ENCODE measurements at places on chromosomes 3 and 15.

- no peak for DNase-seq
Observed at GRCh38 chr3:25262322-25262721, 165.7 kb upstream of the RARB start.

GRCh38 chr3:4071481-4072184 lies 231.5 kb upstream of the SETMAR start:
- no peak for DNase-seq

DNA sequence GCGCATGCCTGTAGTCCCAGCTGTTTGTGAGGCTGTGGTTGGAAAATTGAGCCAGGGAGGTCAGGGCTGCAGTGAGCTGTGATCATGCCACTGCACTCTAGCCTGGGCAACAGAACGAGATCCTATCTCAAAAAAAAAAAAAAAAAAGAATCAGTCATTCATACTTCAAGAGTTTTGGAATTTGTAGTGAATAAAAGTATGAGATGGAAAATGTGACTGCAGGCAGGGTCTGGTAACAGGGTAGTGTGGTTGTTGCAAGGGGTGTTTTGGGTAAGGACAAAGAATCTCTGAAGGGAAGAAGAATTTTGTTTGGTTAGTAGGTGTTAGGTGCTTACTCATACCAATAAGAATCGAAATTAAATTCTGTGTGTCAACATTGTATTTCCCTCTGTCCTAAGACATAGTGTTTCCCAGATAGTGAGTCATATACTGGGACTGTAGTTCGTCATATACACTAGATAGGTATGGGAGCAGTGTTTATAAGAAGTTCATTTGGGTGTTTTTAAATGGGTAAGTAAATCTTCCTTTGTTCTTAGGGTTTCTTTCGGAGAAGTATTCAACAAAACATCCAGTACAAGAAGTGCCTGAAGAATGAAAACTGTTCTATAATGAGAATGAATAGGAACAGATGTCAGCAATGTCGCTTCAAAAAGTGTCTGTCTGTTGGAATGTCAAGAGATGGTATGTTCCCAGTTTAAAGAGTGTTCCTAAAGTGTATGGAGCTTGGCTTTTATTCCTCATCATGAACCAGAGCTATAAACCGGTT lies 14.2 kb downstream of the NR1D2 start:
- no peak for DNase-seq

DNA sequence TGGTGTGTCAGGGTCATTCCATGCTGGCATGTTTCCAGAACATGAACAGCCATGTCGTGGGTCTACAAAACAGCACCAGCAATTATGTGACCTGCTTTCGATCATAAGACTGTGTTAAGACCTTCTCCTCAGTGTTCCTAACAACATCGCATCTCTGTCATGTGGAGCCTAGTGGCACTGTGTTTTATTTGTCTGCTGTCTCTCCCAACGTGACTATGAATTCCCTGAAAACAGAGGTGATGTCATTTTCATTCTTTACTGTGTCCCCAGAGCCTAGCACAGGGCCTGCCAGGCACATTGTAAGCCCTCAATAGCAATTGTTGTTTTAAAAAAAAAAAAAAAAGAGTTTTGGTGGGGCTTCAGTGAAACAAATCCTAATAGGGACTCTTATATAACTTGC lies 94.2 kb upstream of the IL12A start:
- DNase-seq: no peak

GRCh38 chr3:27094721-27095120 lies 274.5 kb downstream of the NEK10 start:
- DNase-seq: no peak

- no peak for DNase-seq
Observed at GRCh38 chr3:131324923-131325322, 56.7 kb upstream of the NUDT16 start.

DNA sequence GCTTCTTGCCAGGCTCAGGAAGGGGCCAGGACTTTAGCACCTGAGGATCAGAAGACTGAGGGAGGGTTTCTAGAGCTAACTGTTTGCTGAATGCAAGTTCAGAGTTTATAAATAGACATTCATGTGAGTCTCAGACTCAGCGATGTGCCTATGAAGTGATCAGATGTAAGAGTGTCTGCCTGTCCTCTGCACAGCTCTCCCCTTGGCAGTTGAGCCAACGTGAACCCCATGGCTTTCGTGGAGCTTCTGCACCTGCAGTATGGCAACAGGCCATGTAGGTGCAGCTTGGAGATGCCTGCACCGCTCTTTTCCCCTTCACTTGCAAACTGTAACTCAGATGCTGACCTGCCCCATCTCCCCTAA lies 141.9 kb downstream of the CHDH start:
- no peak for DNase-seq

DNA sequence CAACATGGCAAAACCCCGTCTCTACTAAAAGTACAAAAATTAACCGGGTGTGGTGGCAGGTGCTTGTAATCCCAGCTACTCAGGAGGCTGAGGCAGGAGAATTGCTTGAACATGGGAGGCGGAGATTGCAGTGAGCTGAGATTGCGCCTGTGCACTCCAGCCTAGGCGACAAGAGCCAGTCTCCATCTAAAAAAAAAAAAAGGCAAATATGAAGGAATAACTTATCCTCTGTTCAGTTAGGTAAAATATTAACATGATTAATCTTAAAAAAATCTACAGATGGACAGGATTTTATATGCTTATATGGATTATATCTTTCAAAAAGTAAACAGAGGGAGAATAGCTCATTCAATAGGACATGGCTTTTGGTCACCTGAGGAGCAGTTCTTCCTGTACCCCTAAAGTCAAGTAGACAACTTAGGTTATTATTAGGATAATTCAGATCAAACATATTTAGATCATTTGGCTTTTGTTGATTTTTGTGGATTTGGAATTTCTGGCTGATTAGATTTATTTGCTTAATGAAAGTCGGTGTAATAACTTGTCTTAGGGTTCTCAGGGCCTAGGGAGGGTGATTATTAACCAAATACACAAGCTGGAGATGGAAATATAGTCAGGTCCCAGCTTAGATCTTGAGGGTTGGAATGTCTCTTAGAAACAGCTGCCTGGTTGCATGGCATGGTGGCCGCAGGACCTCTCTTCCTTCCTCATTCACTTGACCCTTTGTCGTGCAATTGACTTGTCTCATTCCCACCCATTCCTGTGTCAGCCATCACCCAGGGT lies 82.1 kb upstream of the ONECUT1 start:
- DNase-seq: no peak

DNA sequence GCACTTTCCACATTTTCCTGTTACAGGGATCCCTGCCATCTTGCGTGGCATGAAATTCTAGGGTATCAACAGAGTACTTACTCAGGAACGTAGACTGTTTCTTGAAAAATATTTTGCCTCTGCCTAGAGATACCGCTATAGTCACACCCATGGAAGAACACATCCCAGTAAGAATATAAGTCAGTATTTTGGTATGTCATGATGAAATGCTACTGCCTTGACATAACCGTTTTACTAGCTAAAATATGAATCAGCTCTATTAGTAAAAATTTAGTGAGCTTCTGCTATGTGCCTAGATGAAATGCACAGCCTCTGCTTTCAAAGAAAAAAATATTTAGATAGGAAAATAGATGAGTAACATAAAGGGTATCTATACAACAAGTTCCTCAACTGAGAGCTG lies 276.4 kb downstream of the TBC1D5 start:
- no peak for DNase-seq

DNA sequence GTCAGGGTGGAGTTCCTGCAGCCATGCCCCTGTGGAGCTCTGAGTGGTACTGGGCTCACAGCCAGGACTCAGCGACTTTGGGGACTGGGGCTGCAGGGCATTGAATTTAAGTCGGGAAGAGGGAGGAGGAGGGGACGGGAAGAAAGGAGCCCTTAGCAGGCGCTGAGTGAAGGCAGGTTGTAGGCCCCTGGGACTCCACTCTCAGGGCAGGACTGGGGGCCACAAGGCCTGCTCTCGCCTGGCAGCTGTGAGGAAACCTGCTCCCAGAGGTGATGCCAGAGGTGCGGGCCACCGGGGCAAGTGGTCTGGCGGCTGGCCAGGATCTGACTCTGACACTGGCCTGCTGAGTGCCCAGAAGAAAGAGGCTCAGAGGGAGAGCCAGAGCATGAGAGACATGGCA lies 73.5 kb downstream of the EPHB3 start:
- no peak for DNase-seq

- no peak for DNase-seq
Observed at GRCh38 chr3:125477701-125478100, 42.3 kb downstream of the SNX4 start.

DNA sequence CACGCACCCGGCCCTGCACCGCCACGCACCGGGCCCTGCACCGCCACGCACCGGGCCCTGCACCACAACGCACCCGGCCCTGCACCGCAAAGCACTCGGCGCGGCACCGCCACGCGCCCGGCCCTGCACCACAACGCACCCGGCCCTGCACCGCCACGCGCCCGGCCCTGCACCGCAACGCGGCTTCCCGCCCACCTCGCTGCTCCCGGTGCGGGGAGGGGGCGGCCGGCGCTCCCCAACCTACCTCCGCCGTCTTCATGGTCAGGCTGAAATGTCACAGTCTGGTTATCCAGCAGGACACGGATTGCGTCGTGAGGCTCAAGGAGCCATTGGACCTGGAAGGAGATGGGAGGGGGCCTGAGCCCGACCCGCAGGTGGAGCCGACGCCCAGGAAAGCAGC lies 41.8 kb downstream of the MUC20 start:
- DNase-seq: no peak

- DNase-seq: no peak
Observed at GRCh38 chr15:63010920-63011693, 31.4 kb upstream of the TPM1 start.

GRCh38 chr15:80494756-80495155 lies 90.6 kb downstream of the ARNT2 start:
- DNase-seq: no peak

All from activated naive CD8-positive, alpha-beta T cell treated with anti-CD3 and anti-CD28 coated beads, Interleukin-2, amount 50 U/mL, for 24 hours (primary cell).